ENCODE measurements at places on chromosomes 3 and 15.

DNA sequence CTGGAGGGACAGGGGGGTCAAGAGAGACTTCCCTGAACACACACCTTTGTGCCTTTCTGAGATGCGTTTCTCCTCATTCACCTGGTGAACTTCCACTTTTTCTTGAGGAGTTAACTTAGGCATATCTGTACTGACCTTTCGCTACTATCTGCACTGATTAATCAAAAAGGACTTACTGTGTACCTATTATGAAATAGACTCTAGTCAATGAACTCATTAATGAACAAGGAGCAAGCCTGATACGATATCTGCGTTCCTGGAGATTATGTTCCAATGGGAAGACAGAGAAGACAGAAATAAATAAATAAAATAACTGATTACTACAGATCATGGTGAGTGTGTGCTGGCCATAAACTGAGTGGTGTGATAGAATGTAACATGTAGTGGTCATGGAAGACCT, 157.2 kb upstream of the TBL1XR1 start:
- no peak for DNase-seq

DNA sequence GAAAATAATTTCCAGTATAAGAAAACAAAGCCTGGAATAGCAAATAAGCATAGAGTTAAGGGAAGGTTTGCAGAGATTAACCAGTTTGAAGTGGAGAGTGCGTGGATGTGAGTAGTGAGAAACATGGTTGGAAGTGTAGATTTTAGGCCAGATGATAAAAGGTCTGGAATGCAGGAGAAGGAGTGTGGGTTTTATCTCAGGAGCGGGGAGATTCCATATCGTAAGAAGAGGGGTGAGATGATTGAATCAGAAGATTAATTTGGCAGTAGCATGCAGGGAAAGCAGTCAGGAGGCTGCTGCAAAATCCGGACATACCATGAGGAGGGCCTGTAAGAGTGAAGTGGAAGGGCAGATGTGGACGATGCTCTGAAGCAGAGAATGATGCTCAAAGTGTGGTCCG, 13.7 kb downstream of the PPARG start:
- DNase-seq, result no peak

GRCh38 chr3:47705391-47705790, 76.3 kb downstream of the SMARCC1 start:
- no peak for DNase-seq

- no peak for DNase-seq
Observed at GRCh38 chr3:52480768-52481715, 14.1 kb upstream of the STAB1 start.

- DNase-seq, result no peak
Observed at GRCh38 chr15:58344213-58345070, 87.3 kb upstream of the LIPC start.

DNA sequence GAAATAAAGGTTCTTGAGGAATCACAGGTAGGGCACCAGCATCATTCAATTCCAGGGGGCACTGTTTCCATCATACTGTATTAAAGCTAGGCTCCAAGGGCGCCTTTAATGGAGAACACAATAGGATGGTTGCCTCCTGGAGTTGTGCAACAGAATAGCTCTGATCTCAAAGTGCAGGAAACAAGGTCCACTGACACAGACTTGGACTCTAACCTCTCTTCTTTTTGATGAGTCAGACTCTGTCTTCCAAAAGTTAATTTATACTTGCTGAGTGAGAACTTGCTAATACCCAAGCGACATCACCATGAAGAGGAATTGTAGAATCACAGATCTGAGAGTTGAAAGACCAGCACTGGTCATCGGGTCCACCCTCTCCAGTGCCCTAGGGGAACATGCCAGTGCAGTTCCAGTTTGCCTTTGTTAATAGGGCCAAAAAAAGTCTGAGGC, 94.4 kb upstream of the PHLDB2 start:
- no peak for DNase-seq

DNA sequence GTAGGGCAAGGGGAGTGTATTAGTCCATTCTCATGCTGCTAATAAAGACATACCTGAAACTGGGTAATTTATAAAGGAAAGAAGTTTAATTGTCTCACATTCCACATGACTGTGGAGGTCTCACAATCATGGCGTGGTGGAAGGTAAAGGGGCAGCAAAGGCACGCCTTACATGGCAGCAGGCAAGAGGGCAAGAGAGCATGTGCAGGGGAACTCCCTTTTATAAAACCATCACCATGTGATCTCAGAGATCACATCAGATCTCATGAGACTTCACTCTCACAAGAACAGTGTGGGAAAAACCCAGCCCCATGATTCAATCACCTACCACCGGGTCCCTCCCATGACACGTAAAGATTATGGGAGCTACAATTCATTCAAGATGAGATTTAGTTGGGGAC, 41.4 kb downstream of the SUMF1 start:
- DNase-seq, result no peak

GRCh38 chr3:116247605-116248004, 197.7 kb downstream of the LSAMP start:
- no peak for DNase-seq

DNA sequence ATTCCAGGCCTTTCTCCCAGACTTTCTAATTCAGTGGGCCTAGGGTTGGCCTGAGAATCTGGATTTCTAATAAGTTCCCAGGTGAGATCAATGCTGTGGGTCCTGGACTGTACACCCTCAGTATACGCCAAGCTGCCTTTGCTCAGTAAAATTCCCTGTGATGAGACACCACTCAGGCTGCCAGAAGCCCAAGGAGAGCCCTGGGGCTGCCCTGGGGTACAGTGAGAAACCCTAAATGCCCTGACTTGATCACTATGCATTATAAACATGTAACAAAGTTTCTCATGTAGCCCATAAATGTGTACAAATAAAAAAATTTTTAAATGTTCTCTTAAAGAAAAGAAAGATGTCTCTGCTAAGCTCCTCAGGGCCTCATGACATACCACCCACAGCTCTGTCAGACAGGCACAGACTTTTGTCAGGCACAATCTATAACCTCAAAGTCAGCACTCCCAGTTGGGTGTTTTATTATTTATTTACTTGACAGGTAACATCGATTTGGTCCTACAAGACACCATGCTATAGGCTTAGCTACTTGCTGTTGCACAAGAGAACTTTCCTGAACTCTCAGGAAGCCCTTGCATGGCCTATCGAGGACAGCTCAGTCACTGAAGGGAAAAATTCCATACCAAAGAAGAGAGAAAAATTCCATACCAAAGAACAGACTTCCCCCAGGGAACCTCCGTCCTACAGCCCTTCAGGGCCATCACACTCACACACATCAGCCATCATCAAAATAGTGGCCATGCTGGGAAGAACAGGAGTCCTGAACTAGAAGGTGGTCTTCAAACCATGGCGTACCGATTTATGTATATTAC, 22.7 kb downstream of the LARP6 start:
- no peak for DNase-seq

- DNase-seq, result no peak
Observed at GRCh38 chr3:100891033-100891432, 102.2 kb downstream of the ABI3BP start.

- DNase-seq, result no peak
Observed at GRCh38 chr15:59522988-59523461, 85.0 kb downstream of the FAM81A start.

GRCh38 chr3:157423337-157423736, 13.3 kb upstream of the PTX3 start:
- no peak for DNase-seq

DNA sequence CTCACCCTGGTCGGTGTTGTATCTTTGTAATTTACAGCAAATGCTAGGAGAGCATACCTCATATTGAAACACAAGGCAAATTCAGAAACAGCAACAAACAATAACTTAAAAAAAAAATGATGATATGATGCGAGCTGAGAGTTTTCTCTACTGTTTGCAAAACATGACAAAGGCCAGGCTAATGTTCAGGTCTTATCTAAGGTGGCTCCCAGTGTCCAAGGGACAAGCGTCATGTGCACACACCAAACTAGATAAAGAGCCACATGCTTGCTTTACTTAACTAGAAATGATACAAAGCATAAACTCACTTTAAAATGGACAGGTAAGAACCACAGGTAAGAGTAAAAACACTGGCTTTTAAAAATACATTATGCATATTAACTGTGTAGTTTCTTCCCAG, 375.9 kb downstream of the FOXP1 start:
- DNase-seq, result no peak

All from SK-N-MC (cell line).